ENCODE measurements at places on chromosomes 5 and 9.

DNA sequence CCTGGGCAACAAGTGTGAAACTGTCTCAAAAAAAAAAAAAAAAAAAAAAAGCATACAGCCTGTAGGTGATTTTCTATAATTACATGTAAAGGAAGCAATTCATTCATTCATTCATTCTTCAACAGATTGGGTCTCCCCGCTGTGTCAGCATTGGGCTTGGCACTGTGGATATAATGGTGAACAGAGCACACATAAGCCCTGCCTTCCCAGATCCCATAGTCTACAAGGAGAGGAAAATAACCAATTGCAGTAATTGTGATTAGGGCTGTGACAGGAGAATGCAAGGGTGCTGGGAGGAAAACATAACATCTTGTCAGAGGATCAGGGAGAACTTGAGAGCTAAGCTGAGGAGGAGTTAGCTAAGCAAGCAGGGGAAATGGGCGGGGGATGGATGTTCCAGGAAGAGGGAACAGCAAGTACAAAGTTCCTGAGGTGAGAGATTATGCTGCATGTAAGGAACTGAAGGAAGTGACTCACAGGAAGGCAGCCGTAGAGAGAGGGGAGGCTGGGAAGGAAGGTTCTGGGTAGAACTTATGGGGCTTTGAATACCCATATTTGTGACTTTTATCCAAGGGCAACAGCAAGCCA lies 24.0 kb upstream of the KLF9 start:
- no peak for DNase-seq

DNA sequence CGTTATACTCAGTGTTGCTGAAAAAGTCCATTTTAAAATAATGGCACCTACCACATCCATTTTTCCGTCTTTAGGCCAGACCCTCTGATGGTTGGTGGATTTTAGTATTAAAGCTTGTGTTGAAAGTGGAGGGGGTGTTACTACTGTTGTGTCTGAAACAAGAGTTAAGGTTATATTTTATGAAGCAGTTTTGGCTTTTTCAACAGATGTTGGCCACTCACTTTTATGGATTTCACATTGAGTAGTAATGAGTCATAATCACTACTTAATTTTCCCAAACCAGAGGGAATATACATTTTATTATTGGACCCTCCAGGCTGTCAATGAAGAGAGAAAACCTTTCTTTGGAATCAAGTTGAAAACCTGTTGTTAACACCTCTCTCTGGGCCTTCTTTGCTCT lies 88.0 kb downstream of the TRIO start:
- DNase-seq = no peak

DNA sequence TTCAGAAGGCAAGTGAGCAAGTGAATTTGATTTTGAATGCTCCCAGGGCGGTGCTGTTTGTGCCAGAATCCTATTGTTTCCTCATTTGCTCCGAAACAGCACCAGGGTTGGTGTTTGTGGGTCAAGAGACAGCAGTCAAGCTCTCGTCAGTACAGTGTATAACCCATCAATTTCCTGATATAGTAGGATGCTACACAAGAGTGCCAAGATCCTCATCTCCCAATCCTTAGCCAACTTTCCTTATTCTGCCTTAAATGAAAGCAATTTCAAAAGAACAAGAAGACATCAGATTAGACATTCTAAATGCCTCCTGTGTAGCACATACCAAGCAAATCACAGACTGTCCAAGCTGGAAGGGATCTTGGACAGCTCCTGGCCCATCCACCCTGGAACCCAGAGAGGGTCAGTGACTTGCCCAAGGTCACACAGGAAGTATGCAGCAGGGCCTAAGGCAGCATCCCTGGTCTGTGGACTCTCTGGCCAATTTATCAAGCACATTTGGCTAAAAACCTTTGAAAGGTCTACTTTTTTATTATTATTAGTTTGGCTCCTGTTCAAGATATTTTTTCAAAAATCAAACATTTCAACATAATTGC lies 4.5 kb downstream of the WHRN start:
- DNase-seq = no peak

- no peak for DNase-seq
Measured at GRCh38 chr5:151086192-151086869, 5.5 kb upstream of the TNIP1 start.

GRCh38 chr5:89313044-89313443 lies 430.1 kb upstream of the MEF2C start:
- DNase-seq = no peak

GRCh38 chr9:95055851-95056551 lies 261.5 kb downstream of the FANCC start:
- DNase-seq = no peak

DNA sequence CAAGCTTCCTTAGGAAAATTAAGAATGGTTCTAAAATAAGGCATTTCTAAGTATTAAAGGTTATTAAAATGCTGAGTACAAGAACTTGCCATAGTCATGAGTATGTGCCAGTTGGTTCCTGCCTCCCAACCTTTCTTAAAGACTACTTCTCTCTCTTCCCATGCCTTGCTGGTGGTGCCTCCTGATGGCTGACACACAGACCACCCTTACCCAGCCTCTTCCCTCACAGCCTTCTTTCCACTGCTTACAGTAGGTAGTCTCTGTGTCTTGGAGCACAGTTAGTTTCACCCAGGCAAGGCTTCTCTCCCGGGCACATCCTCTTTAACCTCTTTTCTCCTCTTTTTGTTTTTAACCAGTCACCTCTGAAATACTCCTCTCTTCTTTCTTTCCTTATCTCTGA lies 20.6 kb upstream of the GPR150 start:
- no peak for DNase-seq

DNA sequence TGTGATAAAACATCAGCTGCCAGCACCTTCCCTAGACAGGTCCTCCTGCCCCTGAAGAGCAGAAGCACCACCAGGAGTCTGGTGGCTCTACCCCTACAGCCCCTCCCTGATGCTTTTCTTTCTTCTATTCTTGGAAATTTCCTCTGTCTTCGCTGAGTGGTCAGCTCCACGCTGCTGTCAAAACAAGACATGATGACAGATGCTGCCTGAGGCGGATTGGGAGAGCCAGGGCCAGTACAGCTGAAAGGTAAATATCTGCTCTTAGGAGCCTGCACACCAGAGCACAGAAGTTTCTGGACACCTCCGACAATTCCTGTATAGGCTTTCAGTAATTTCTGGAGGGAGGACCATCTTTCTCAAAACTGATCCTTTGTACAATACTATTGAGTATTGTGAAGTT lies 4.7 kb upstream of the OR1Q1 start:
- no peak for DNase-seq

- DNase-seq = no peak
Measured at GRCh38 chr5:150607991-150608390, 32.5 kb upstream of the SYNPO start.

- no peak for DNase-seq
Measured at GRCh38 chr5:163963881-163964280, 458.5 kb downstream of the MAT2B start.

GRCh38 chr9:131179561-131180219 lies 54.3 kb downstream of the NUP214 start:
- DNase-seq = no peak

DNA sequence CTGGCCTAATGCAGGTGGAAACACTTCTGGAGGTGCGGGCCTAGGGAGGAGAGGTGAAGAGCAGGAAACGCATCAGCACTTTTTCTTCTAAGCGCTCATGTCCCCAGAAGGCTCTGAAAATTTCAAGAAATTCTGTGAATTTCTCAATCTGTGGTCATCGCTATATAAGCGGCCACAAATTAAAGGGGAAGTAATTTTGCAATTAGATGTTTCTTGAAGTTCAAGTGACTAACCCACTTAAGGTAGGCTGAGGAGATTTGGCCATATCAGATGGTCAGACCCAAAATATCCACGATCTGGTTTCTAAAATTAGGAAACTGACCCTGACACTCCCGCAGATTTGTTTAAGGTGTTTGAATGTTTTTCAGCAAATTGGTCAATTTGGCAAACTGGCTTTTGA lies 16.6 kb upstream of the HMGCR start:
- no peak for DNase-seq

DNA sequence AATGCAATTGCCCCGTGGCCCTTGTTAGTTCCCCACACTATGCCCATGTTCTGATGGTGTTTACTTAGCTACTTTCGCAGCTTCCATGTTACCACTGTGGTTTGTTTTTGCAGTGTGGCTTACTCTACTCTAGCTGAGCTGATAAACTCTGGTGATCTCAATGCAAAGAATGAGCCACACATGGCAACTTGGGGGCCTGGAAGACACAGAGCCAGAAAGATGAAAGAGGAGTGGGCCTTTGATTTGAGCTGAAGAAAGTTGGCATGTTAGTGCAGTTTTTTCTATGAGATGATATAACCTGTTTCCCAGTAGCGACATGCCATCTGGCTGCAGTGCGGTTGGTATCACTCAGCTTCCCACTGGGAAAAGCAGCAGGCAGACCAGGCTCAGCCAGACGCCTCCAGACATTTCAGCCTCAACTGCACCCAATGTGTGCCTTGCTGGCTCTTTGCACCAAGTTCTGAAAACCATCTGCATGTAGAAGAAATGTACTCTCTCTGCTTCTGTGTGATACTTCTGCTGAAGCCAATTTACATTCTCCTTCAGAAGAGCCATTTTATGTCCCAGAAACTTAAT lies 329.4 kb downstream of the ARHGEF28 start:
- no peak for DNase-seq

DNA sequence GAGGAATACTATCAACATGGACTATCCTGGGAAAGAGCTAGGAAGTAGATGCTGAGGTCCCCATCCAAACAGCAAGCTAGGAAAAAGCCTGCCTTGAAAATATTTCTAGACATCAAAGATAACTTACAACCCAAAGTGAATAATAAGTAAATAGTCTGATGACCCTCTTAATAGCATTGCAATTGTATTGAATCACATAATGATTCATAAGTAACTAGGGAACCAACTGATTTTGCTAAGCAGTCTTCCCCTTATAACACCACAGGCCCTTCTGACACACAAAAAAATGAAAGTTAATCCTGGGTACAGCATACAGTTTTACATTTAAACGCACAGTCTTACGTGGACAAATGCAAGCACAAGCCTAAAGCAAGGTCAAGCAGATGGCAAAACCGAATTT lies 199.3 kb downstream of the RFK start:
- no peak for DNase-seq

GRCh38 chr5:30764704-30765103 lies 428.8 kb upstream of the CDH6 start:
- DNase-seq = no peak

GRCh38 chr5:54848581-54848980 lies 136.8 kb downstream of the ESM1 start:
- DNase-seq = no peak

- no peak for DNase-seq
Measured at GRCh38 chr5:157063776-157064430, 5.0 kb upstream of the HAVCR1 start.

GRCh38 chr9:136100700-136101614 lies 5.9 kb upstream of the NACC2 start:
- no peak for DNase-seq
